ENCODE measurements at places on chromosomes 7 and 10.

- no peak for DNase-seq
These were observed 114.5 kb downstream of the MBL2 start for GRCh38 chr10:52658112-52658511.

- no peak for DNase-seq
These were observed 16.2 kb downstream of the CDK6 start for GRCh38 chr7:92820191-92820590.

DNA sequence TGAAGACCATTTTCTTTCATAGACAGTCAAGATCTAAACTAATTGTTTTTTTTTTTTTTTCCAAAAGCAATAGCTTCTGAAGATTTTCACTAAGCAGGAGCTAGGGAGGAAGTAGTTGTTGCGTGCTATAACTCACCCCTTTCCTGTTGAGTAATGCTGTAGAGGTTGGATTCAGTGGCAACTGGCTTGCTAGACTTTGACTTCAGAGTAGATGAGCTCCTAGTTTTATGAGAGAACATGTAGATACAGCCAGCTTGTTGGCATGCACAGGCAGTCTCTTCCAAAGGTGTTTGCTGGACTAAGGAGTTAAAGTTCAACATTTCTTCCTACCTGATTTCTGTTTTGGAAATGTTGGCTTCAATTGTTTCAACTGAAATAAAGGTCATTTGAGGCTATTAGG is 66.2 kb upstream of the MXI1 start:
- DNase-seq = peak; percentile 69

GRCh38 chr10:33773886-33774480 is 439.5 kb upstream of the NRP1 start:
- no peak for DNase-seq

- DNase-seq = peak; percentile 87
These were observed 9.3 kb downstream of the ARL3 start for GRCh38 chr10:102704915-102705314.

DNA sequence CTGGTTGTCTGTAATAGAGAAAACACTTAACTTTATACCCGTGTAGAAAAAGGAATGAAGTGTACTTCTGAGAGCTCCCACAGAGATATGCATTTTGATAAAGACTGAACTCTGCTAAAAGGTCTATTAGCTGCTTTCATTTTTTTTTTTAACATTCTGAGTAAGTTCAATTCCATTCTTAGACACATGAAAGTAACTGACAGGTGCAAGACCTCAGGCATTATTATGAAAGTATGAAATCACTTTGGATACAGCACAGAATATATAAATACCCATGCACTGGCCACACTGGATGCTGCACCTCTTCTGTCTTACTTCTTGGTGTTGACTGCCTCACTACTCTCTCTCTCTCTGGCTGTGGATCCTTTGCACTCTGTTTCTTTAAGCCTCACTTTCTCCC is 46.2 kb downstream of the VWDE start:
- no peak for DNase-seq
